ENCODE measurements at places on chromosomes 11 and 22. TPM values are rescaled to one million over a fixed set of nuclear protein-coding genes. Genes with fewer than 3 reads are reported as not detected.

GRCh38 chr11:92253421-92253820 lies 28.8 kb downstream of the FAT3 start:
- no peak for DNase-seq

DNA sequence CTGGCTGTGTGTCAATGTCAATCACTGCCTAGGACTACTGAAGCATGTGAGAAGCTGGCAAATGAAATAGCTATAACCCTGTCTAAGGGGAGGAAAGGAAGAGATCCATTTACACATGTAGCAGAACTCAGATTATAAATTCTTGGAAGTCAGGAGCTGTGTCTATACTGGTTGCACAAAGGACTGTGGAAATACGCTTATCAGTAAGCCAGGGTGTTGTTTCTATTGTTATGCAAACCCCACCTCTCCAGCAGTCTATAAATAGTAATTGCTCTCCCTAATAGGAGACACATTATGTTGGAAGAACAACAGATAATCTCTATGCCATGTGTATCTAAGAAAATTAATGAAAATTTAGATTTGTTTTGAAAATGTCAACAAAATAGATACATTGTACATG lies 693.4 kb upstream of the CCDC90B start:
- no peak for DNase-seq

MYO18B gene
- total RNA-seq = 4.8 TPM

OR4D5 gene
- total RNA-seq = not detected

DNA sequence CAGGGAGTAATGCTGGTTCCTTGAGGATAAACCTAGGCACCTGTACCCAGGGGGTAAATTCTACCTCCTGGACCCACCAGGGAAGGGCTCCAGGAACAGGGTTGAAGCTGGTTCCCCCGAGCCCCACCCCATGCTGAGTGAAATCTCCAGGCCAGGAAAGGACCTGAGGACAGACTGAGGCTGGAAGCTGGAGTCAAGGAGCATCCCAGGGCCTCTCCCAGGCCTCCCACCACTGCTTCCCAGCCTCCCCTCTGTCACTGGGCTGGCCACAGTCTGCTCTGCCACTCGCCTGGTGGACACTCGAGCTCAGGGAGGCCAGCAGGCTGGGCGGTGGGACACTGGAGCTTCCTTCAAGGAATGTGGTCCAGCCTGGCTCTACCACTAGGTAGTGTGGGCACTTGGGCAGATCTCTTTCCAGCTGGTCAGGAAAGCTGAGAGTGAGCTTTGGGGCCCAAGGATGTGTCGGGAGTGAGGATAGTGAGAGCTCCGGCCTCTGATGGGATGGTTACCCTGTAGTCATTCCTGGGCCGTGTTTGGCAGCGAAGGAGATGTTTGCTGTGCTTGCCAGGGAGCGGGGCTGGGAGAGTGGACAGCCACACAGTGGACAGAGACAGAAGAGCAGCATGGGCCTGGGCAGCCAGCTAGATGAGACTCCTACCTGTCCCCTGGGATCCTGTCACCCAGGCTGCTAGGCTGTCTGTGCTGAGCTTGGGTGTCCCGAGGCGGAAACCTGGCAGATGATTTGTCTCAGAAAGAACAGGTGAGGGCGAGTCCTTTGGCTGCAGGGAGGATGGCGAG lies 3.4 kb downstream of the OVOL1 start:
- DNase-seq = no peak

MMP8 gene
- 1.3 TPM for total RNA-seq

DNA sequence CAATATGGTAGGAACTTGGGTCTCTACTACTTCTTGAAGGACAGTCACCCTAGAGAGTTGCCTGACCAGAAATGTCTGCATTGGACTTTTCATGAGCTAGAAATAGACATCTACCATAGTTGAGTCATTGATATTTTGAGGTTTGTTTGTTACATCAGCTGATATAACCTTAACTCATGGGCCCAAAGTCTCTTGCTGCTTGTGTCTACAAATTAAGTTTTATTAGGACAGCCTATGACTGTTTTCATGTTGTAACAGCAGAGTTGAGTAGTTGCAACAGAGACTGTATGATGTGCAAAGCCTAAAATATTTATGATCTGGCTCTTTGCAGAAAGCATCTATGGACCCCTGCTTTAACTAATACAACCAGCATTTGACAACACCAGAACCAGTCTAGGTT lies 155.3 kb downstream of the MIAT start:
- DNase-seq = no peak

GRCh38 chr22:41574847-41575381 lies 14.1 kb downstream of the CSDC2 start:
- no peak for DNase-seq

DNA sequence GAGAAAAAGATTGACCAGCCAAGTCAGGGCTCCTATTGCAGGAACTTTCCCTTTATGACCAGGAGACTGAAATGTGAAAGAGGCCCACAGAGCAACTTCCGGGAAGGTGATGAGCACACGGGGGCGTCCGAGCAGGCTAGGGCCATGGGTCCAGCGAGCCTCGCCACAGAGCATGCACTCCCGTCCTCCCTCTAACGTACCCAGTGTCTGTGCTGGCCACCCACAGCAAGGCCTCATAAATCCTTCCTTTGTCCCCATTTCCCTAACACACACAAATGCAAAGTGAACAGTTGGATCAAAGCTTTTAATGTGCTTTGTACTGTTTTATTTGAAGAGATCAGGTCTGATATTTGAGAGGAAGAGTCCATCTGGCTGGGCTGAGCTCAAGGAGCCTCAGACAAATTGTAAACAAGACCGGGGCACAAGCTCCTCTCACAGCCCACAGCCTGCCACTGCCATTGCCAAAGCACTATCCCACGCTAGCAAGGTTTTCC lies 44.3 kb downstream of the BLID start:
- no peak for DNase-seq

TSSK2 gene
- not detected for total RNA-seq

- no peak for DNase-seq
These were observed 35.5 kb upstream of the SYT13 start for GRCh38 chr11:45321669-45322068.

RRM1 gene
- 72.5 TPM for total RNA-seq

GRCh38 chr22:38171927-38172831 lies 9.5 kb downstream of the PLA2G6 start:
- no peak for DNase-seq

NEFH gene
- total RNA-seq = 0.90 TPM

DNA sequence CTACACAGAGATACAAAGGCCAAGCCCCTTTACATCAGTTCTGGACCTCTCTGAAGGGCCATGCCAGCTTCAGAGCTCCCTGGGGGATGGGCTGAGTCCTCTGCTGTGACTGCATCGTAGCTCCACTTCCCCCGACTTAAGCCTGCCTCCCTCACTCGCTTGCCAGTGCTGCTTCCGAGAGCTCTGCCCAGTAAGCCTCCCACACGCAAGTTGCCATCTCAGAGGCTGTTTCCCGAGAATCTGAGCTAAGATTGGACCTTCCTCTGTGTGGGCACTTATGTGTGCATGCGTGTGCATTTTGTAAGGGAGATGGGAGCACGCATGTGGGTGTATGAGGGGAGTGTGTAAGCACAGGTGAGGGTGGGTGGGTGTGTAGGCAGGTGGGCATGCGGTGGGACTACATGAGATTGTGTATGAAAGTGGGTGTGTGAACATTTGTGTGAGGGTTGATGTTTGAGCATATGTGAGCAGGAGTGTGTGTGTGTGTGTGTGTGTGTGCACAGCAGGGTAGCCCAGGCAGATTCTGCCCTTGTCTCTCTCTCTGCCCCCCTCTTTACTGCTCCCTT lies 163.0 kb upstream of the SYT13 start:
- no peak for DNase-seq

UPK3A gene
- 88.9 TPM for total RNA-seq

- DNase-seq = no peak
These were observed 89.7 kb downstream of the ZC3H12C start for GRCh38 chr11:110182886-110183285.

DNA sequence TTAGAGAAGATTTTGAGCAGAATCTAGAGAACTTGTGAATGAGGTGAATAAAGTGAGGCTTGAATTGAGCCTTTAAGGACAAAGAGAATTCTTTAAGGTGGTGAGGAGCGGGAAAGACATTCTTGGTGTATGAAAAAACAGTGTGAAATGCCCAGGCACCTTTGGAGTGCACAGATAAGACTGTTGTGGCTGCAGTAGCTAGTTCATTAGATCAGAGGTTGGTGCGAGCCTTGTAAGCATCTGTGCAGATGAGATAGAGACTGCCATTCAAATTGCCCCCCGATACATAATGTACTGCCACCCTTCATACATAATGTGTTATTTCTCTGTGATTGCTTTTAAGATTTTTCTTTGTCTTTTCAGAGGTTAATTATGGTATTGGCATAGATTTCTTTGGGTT lies 31.3 kb downstream of the ATXN10 start:
- DNase-seq = no peak

DNA sequence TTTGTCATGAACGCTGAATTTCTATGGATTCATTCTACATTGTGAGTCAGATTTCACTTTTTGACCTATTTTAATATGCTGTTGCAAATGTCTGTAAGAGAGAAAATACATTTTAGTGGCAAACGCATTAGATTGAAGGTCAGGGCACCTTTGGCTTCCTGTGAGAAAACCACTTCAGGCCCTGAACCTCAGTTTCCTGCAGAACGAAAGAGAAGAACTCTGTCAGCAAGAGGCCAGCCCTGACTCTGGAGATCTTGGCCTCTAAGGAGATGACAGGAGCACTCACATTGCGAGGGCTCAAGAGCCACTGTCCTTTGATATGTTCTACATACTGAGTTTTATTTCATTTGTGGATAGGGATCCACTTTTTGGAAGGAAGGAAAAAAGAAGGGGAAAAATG lies 83.6 kb downstream of the KCNJ1 start:
- DNase-seq = no peak

All from urinary bladder (tissue), 4 donors.